DMS153 (cell line): ENCODE measurements at places on chromosomes 5 and 9.

- no peak for DNase-seq
Measured at GRCh38 chr9:70403166-70403565, 11.3 kb downstream of the KLF9 start.

GRCh38 chr5:165393839-165394238 is 1888.4 kb downstream of the MAT2B start:
- DNase-seq, result no peak

DNA sequence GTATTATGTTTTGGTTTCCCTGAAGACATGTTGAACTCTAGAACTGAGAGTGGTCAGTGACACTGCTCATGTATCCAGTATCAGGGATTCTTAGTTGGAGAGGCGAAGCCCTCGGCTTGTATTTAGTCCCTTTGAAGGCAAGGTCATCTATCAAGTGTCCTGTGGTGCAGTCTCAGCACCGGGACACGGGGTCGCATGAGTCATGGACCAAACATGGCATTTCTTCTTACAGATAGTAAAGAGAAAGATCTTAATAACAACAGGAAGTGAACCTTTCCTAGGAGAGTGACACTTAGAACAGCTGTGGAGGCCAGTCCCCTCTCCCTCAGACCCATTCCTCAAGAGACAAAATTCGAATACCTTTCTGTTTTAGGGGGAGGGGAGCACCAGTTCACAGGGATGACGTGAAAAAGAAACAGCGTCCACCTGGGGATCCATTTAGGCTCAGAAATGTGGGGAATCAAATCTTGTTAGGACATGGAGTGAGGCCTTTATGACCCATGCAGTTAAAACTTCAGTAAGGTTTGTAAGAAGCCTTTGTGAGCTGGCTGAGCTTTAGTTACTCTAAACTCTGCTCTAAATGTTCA is 86.5 kb downstream of the ADGRV1 start:
- DNase-seq, result no peak

DNA sequence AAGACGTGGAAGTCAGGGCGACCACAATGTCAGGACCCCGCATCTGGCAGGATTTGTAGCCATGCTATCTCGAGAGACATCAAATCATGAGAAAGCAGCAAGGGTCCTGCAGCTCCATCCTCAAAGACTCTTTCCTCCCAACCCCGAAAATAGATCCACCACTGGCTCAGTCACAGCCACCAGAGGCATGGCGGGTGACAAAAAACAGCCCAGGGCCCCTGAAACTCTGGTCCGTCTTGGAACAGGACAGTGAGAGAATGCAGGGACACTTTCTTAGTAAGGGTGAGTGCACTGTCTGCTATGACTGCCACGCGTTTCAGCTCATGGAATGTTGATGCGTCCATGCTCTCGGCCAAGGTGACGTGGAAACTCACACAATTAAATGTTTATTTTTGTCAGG is 220.9 kb downstream of the IRX2 start:
- DNase-seq, result no peak

DNA sequence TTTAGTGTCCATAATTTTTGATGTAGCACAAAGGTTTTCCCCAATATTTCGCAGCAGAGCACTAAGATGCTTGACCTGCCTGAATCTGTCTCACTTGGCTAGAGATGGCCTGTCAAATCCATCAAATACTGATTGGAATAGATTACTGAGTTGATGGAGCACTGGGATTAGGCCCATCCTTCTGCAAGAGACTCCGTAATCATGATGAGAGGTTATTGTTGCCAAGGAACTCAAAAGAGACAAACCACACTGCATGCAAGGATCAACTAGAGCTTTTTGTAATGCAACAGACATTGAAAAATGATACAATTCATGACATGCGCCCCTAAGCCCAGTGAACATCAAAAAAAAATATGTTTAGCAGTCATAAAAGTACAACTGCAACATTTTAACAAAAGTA is 585.3 kb upstream of the GRAMD2B start:
- no peak for DNase-seq

GRCh38 chr9:32419921-32420320 is 35.5 kb downstream of the ACO1 start:
- no peak for DNase-seq
